ENCODE measurements at places on chromosomes 6 and 20.

DNA sequence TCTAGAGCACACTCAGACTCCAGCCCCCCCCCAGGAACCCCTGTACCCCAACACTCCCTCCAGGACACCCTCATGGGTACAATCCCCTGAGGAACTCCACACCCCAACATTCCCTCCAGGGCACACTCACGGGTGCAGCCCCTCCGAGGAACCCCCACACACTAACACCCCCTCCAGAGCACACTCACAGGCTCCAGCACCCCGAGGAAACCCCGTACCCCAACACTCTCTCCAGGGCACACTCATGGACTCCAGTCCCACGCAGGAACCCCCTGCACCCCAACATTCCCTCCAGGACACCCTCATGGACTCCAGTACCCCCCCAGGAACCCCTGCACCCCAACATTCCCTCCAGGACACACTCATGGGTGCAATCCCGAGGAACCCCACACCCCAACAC lies 31.6 kb downstream of the LAMA5 start:
- no peak for DNase-seq

DNA sequence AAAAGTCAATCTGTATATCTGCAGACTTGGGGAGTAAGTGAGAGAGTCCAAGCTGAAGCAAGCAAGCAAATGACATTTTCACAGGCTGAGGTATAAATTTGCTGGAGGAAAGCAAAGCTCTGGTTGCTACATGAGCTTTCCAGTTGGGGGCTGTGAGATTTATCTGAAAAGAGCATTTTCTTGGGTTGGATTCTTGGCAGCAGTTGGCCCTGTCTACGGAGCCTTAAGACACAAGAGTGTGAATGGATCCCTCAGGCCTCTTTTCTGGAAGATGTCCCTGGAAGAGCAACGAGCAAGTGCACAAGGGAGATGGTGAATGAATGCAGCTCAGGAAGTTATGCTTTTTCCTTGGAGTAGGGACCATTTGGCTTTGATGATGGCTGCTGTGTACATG lies 30.8 kb downstream of the ISM1 start:
- DNase-seq = no peak

GRCh38 chr20:19161336-19161735 lies 51.1 kb upstream of the SLC24A3 start:
- no peak for DNase-seq

- no peak for DNase-seq
Measured at GRCh38 chr6:93235775-93236174, 183.6 kb downstream of the EPHA7 start.

GRCh38 chr6:88238901-88239300 lies 72.8 kb upstream of the CNR1 start:
- no peak for DNase-seq

DNA sequence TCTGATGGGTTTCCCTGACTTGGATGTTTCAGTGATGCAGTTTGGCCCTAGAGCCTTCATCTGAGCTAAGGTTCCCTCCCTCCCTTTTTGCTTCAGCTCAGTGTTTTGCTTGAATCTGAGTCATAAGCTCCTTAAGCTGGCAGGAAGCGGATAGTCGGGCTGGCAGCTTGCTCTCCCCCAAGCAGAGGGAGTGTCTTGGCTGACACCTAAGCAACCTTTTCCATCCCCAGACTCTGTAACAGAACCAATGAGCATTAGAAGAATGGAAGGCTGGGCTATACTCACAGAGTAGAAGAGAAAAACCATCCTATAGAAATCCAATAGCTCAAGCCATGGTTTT lies 98.3 kb downstream of the HAO1 start:
- DNase-seq = no peak

GRCh38 chr20:55053389-55053788 lies 578.0 kb downstream of the DOK5 start:
- DNase-seq = no peak

DNA sequence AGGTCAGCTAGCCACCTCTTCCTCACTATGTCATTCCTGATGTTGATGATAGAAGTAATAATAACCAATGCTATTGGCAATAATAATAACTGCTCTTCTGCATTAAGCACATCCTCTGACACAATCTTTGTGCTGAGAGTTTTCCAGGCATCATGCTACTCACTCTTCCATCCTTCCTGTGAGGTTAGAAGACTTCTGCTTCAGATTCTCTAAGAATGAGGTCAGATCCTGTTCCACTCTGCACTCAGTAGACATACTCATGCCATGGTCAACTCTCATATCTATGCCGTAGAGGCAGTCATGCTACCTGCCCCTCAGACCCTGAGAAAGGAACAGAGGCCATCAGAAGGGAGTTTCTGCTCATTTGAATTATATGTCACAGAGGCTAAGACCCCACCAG lies 98.1 kb upstream of the TOP1 start:
- DNase-seq = no peak

DNA sequence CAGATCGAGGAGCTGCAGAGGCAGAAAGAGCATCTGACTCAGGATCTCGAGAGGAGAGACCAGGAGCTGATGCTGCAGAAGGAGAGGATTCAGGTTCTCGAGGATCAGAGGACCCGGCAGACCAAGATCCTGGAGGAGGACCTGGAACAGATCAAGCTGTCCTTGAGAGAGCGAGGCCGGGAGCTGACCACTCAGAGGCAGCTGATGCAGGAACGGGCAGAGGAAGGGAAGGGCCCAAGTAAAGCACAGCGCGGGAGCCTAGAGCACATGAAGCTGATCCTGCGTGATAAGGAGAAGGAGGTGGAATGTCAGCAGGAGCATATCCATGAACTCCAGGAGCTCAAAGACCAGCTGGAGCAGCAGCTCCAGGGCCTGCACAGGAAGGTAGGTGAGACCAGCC lies 26.2 kb downstream of the C20orf173 start:
- no peak for DNase-seq

GRCh38 chr20:10523443-10523842 lies 88.3 kb downstream of the SLX4IP start:
- no peak for DNase-seq

DNA sequence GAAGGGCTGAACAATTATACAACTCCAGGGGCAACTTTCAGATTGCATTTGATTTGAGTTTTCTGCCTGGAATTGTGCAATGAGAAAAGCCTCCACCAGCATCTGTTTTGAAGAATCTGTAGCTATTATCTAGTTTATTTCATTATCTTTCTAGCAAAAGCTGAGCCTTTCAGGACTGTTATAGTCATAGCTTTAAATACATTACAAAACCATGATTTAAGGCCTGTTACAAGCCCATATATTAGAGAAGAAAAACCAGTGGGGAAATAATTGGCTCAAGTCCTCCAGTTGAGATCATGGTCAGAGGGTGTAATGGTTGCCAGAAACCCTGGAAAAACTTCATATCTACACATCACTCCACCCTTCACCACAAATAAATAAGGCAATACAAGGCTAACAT lies 676.2 kb downstream of the HDGFL1 start:
- DNase-seq = no peak

DNA sequence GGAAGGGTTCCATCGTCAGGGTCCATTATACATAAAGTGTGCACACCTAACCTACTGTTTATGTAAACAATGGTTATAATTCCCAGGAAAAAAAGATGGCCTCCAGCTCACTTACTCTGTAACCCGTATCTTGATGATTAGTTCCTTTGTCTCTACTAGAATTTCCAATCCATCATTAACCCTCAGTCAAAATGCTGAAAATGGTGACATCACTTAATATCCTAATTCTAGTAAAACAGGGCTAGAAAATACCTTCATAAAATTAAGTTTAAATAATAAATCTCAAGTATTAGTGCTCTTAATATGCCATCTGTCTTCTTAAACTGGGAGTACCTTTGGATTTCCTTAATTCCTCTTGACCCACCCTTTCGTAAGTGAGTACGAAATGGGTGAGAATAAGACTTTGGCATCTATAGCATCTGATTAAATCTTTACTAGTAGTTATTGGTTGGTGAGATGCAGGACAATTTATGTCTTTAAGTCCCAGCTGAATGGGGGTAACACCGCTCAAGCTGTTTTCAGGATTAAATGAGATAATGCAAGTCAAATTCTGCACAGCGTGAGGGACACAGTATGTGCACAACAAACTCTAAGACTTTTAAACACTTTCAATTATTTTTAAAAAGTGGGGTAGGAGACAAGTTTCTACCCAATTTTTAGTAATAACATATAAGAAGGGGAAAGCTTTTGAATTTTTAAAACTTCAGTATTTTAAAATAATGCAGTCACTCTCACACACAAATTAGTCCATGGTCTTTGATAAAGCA lies 1.6 kb downstream of the HMGN3 start:
- no peak for DNase-seq

- no peak for DNase-seq
Measured at GRCh38 chr20:33277471-33278441, 5.3 kb upstream of the BPIFB1 start.

GRCh38 chr6:79861023-79861422 lies 86.3 kb downstream of the ELOVL4 start:
- DNase-seq = no peak

GRCh38 chr6:146887447-146888077 lies 288.8 kb downstream of the ADGB start:
- DNase-seq = no peak

Measured in stimulated activated CD8-positive, alpha-beta memory T cell treated with anti-CD3 and anti-CD28 coated beads, Interleukin-7, amount 100 ng/mL, for 24 hours (primary cell).